Central memory CD4-positive, alpha-beta T cell (primary cell): ENCODE measurements at places on chromosomes 6 and 20.
A peak's percentile ranks its signal among the peaks of the same experiment; 100 is the strongest.

- no peak for DNase-seq
Measured at GRCh38 chr6:124798942-124799496, 163.2 kb upstream of the RNF217 start.

DNA sequence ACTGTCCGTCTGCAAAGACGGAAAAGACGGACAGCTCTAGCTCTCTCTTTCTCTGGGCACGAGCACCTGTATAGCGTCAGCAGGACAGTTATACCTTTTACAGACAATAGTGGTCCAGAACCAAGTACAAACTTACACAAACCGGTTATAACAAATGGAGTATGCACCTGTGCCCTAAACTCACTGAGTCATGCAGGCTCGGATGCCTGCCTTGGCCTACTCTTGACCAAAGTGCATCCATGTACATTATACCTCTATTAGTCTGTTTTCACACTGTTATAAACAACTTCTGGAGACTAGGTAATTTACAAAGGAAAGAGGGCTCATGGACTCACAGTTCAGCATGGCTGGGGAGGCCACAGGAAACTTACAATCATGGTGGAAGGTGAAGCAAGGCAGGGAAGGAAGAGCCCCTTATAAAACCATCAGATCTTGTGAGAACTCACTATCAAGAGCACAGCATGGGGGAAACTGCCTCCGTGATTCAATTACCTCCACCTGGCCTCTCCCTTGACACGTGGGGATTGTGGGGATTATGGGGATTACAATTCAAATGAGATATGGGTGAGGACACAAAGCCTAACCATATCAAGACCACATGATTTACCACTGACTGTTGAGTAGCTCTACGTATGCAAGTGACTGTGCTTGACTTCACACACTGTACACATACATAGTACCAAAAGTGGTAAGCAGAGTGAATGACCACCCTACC lies 23.1 kb downstream of the MAN1A1 start:
- DNase-seq = no peak

- no peak for DNase-seq
Measured at GRCh38 chr6:161355696-161356095, 81.8 kb upstream of the AGPAT4 start.

- DNase-seq = peak; percentile 36
Measured at GRCh38 chr6:137767911-137768690, 99.0 kb upstream of the TNFAIP3 start.

GRCh38 chr20:40148886-40149285 lies 540.1 kb downstream of the MAFB start:
- no peak for DNase-seq

GRCh38 chr6:161417717-161418462 lies 144.0 kb upstream of the AGPAT4 start:
- DNase-seq = no peak

- no peak for DNase-seq
Measured at GRCh38 chr6:160973311-160974250, 18.0 kb upstream of the MAP3K4 start.

DNA sequence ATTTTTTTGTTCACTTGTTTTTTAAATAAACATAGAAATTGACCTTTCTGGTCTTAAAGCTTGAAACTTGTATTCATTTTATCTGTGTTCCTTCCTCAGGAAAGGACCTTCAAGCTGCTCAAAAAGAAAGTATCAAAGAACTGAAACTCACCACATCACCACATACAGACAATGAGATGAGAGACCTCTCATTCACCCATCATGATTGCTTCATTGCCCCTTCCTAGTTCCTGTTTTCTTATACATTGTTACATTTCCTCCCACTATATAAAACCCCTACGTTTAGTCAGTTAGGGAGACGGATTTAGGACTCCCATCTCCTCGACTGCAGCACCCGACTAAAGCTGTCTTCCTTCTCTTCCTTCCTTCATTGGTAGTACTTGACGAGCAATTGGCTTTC lies 180.5 kb upstream of the OPRM1 start:
- no peak for DNase-seq

GRCh38 chr6:66429210-66429609 lies 722.2 kb upstream of the EYS start:
- DNase-seq = no peak

DNA sequence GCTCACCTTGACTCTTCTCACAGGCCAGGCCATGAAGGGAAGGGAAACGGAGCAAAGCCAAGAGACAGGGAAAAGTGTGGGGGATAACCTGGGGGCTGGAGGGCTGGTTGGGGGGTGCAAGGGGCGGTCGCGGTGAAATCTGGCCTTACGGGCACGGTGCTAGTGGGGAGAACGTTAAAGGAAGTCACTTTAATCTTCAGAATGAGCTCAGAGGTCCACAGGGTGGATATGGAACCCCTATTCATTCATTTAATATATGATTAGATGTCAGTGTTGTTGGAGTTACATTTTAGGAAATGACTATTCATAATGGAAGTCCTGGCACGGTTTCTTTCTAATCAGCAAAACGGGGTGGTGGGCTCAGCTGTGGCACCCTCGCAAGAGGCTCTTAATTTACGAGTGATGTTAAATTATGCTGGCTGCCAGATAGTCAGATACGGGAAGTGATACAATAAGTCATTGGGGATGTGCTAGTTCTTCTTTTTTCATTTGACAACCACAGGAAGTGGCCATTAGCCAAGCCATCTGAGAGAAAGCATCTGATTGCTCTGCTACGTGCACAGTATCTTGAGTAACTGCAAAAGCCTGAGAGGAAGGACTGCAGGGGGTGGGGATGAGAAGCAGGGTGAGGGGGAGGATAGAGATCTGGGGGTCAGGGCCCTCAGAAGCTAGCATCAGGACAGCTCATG lies 253.0 kb downstream of the QKI start:
- no peak for DNase-seq

DNA sequence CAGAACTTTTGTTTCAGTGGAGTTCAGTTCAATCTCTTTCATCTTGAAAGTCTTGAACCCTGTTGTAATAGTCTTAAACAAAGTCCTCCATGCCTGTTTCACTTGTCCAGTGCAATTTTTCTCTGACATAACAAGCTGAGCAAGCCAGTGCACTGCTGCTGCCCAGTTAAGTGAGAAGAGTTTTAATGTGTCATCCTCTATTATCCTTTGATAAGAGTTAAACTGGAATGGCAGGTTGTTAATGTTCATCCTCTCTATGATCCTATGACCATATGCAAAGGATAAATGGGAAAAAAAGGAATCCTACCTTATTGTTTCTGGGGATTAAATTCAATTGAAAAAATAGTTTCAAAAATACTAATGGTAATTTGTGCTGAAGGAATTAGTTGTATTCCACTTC lies 197.5 kb downstream of the FRK start:
- DNase-seq = no peak
